ENCODE measurements at places on chromosomes 13 and 19.

DNA sequence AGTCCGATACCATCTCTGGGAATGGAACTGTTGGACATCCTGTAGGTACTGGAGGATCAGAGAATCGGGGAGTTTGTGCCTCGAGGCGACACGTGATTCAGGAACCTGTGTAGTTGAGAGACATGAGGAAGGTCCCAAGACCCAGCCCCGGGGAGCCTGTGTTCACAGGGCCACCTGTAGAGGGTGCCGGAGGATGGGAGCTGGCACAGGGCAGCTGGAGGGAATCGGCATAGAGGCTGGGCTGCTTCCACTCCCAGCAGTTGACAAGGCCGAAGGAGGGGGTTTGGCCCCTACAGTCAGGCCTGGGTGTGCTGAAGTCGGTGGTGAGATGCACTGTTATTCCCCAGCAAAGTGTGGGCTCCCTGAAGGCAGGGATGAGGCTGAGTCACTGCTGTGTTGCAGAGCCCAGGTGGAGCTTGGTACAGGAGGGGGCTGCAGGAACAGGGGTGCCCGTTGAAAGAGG is 2.5 kb upstream of the ISYNA1 start:
- DNase-seq = no peak

DNA sequence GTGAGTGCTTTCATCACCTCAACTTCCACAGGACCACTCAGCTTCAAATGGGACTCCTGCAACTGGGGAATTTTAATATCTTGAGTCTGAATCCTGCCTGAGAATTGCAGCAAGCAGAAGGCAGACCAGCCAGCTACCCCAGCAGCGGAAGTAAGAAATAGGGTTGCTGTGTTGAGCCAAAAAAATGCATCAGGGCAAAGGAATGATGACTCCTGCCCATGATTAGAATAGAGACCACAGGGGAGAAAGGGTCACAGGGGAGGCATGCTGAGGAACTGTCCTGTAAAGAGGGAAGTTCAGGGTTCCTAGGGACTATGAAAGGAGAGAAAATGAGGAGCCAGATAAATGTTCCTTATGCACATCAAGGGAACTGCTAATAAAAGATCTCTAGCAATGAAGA is 370.2 kb downstream of the KCTD12 start:
- no peak for DNase-seq

GRCh38 chr13:79503473-79504017 is 22.6 kb downstream of the NDFIP2 start:
- no peak for DNase-seq

DNA sequence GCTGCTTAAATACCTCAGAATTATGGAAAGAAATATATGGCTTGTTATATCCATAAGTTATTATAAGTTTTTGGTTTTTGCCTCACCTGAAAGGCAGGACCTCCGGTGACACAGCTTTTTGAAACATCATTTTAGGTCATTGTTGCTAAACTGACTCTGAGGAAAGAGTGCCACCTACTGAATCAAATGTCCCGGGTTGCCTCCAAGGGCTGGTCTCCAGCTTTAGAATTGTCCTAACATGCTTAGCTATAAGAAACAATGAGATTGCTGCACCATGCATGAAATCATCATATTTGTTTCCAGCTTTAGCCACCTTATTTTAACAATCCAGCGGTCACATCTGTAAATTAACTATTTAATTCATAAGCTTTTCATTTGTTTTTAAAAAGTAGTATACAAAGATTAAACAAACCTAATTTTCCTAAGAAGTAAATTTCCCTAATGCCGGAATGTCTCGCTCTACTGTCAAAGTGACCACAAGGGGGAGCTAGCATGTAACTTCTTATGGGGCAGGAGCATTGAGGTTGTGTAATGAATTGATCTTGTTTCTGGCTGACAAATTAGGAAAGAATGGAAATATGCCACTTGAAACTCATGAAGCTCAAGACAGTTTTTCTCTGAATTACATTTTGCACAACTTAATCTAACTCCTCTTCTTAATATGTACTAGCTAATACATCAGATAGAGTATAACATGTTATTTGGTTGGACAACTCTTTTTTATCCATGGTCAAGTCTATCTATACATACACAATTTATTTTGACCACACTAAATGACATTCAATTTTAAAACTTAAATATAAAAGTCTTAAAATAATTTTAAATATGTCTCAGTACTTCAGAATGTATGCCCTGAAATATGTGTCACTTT is 6.7 kb upstream of the PCDH17 start:
- peak; percentile 32 for DNase-seq

GRCh38 chr19:6313398-6313969 is 19.9 kb downstream of the ACER1 start:
- no peak for DNase-seq

DNA sequence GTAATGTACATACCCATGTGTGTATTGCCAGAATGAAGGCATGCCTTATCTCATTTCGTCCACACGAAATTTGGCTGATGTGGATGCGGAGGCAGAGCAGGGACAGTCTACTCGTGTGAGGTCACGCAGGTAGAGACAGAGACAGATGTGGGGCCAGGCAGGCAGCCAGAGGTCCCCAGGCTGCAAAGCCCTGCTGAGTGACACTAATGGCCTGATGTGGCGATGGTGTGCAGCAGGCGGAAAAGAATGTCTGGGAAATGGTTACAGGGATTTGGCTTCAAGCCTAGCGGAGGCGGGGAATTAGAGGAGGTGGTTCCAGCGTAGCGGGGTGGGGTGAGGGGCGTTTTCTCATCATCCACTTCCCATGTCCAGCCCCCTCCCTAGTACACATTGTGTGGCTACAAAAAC is 4.2 kb upstream of the IZUMO2 start:
- DNase-seq = no peak

DNA sequence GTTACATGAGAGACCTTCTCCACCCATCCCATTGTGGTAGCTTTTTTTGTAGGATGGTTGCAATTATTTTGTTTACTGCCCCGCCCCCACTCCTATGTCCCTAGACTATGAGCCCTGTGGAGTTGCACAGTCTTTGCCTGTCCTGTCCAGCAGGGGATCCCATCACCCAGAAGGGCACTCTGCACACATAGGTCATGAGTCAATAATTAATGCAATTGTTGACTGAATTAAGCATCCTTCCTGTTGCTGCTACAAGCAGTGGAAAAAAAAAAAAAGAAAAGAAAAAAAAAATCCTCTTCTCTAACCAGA is 14.2 kb downstream of the C19orf81 start:
- no peak for DNase-seq

Data from epithelial cell of proximal tubule (primary cell).